ENCODE measurements at places on chromosomes 5 and 9.

DNA sequence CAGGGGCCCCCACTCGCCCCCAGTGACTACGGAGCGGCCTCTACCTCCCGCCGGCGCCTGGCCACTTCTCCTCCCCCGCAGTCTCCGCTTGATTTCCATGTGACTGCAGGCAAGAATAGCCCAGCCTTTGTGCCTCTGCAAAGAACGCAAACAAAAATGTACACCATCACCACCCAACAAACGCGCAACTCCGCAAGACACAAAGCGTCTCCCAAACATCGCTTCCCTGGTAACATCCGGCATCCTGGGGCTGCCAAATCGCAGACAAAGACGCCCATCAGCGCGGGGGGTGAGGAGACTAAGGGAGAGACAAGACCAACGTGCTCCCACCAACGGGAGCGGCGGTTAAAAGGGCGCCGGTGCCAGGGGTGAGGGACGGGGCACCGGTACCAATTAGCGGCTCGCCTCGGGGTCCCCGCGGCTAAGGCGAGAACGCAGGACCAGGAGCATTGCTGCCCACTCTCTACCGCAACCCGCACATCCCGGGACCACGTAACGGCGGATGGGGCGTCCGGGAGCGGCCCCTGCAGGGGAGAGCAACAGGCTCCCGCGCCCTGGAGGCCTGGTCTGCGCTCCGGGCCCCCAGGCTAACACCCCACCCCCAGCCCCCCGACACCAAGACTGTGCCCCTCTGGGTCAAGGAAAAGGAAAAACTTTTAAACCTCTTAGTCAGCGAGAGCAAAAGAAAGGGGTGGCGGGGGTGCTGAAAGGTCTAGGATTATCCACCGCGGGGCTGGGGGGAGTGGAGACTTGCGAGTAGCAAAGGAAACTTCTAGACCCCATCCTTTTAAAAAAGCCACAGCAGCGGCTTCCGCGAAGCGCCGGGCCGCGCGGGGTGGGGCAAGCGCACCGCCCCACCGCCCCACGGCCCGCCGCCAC lies 885 bp downstream of the MPDZ start:
- peak; percentile 47 for DNase-seq

DNA sequence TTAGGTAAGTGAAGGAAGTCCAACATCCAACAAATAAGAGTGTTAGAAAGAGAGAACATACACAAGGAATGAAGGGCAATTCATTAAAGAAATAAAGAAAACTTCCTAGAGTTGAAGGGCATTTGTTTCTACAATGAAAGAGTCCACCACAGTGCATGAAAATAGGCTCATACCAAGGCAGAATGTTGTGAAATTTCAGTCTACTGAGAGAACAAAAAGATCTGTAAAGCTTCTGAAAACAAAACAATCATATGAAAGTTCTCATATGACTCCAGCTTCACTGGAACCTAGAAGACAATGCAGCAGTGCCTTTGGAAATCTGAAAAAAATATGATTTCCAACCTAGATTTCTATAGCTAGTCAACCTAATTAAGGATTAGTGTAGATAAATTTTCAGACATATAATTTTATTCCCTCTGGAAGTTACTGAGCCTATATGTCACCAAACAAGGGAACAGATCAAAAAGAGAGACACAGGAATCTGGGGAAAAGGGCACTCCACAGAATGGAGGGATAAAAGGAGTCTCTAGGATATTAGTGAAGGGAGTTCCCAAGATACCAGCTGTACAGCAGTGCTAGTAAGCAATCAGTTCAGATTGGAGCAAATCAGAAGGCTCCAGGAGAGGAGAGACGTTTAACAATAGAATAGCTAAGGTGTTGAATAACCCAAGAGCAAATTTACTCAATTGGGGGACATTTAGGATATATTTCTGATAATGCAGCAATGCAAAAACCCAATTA lies 5.8 kb downstream of the C5orf58 start:
- no peak for DNase-seq

DNA sequence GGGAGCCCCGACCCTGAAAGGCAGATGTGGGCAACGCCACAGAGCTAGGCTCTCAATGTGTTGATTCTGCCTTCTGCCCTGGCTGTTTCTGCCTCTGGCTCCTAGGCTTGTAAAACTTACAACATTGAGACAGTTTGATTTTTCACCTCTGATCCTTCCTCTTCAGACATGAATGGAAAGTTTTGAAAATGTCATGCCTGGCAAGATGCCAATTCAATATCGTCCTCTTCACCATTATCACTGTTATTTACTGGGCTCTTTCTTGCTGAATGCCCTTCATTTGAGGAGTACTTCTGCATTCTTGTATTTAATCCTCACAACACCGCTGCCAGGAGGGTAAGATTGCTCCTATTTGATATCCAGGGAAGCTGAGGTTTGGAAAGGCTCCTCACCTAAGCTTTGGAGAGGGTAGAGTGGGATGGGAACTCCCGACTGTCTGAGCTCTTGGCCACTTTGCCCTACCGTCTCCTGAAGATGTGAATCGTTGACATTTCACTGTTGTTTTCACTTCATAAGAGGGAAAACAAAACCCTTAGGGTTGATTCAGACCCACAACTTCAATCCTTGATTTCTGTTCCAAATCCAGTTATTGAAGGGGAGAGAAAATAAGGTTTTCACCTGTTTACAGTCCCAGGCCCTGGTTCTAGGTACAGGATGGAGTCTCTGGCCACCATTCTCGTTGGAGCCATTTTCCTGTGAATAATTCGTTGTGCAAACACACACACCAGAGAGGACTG lies 12.7 kb upstream of the FGF1 start:
- no peak for DNase-seq

GRCh38 chr5:170254056-170254455 lies 21.3 kb downstream of the C5orf58 start:
- DNase-seq = peak; percentile 98

GRCh38 chr9:132482196-132482813 lies 72.3 kb downstream of the CFAP77 start:
- no peak for DNase-seq

DNA sequence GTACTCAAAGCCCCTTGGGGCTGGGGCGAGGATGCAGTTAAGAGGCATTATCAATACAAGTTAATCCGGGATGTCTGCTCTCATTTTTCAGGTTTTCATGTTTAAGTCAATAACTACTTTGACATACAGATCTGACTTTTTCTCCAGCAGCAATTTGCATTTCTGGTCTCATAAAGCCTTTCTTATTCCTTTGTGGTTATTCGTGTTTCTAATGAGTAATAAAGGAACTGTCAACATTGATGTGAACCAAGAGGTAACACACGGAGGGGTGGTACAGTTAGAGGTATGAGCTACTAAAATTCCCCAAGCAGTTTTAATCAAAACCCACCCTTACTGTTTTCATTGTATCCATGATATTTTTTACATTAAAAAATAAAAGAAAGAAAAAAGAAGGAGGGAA lies 138.0 kb upstream of the NFIB start:
- no peak for DNase-seq

GRCh38 chr9:5876026-5876425 lies 14.7 kb upstream of the MLANA start:
- no peak for DNase-seq

DNA sequence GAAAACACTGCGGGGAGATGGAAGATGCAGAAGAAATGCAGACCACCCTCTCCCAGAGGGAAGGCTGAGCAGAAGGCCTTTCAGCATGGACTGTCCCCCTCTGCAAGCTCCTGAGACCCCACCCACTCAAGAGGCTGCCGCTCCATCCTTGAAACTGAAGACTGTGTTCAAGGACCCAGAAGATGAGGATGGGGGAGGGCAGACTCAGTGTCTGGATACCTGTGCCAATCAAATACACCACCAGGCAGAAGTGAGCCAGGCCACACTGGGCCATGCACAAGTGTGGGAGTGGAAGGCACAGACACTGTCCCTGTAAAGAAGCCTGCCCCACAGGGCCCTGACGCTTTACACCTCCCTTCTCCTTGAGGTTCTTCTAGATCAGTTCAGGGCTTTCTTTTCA lies 40.0 kb upstream of the IPPK start:
- DNase-seq = no peak

DNA sequence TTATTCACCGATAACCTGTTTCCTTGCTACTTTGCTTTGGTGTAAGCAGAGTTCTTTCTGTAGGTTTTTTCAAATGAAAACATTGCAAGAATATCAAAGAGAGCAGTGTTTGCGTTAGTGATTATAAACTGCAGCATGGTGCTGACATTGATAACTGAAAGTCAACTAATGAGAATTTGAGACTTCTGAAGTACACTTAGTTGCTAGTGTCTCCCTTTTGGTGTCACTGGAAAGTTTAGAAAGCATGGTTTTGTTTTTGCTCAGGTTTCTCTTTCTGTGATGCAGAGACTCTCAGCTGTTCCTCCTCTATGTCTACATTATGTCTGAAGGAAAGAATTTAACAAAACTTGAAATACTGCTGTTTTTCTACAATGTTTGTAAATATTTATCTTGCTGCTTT lies 80.2 kb upstream of the ZNF169 start:
- no peak for DNase-seq

DNA sequence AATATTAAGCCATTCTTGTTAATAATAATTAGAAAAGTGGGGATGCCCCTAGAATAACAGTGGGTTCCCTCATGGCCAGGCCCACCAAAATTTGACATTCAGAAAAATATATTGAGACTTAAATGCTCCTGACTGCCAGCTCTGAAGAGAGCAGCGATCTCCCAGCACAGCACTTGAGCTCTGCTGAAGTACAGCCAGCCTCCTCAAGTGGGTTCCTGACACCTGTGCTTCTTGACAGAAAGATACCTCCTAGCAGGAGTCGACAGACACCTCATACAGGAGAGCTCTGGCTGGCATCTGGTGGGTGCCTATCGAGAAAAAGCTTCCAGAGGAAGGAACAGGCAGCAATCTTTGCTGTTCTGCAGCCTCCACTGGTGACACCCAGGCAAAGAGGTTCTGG lies 261.5 kb downstream of the DTWD2 start:
- DNase-seq = no peak

GRCh38 chr9:72199238-72199637 lies 50.0 kb downstream of the GDA start:
- DNase-seq = no peak

Measured in NCI-H526 treated with DMSO at 0.1 percent for 48 hours (cell line).